ENCODE measurements at places on chromosomes 1 and 21.

DNA sequence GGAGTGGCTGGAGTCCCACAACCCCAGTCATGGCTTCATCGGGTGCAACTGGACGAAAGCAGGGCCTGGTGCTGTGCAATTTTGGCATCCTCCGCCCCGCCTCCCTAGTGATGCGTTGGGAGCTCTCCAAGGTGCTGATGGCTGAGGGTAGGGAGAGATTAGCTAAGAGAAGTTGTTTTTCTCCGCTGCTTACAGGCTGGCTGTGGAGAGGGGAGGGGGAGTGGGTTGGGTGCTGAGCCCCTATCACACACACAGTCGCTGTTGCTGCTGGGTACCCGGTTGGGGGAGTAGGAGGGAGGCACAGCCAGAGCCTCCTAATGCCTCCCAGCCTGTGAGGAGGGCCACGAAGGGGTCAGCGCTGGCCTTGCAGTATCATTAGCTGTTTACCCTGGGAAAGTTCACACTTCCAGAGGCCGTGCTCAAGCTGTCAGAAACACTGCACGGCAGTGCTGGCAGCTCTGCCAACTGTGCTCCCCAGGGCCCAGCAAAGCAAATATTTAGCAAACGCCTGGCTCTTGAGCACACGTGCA lies 110.0 kb downstream of the GRIK3 start:
- peak; percentile 84 for DNase-seq

DNA sequence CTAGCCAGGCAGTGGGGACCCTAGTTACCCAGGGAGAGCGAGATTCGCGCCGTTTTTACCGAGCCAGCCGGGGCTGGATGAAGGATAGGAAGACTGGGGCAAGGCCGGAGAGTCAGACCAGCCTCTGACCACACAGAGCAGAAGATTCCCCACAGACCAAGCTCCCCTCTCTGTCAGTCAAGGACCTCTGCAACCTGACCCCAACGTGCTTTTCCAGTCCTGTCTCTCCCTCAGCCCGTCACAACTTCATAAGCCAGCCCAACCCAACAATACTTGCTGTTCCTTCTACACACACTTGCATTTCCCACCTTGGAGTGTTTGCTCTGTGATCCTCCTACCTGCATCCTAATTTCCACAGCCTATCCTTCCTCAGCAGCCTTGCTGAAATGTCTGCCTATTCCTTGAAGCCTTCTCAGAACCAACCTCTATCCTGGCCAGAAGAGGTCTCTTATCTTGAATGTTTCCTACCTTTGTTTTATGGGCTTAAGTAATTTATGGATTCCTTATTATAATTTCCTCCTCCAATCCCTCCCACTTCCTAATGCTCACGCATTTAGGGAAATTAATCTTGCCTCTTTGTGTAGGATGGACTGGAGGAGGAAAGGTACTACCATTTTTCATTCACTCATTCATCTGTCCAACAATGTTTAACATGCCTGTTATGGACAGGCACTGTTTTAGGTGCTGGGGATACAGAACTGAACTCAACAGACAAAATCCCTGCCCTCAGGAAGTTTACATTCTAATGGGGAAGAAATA lies at the start of gene GSTM3:
Gene GSTM3 (minus strand): TSS at position 424 of the 759 bp plus-strand sequence. CDS start 751 bp downstream, outside the sequence.
- no peak for DNase-seq

DNA sequence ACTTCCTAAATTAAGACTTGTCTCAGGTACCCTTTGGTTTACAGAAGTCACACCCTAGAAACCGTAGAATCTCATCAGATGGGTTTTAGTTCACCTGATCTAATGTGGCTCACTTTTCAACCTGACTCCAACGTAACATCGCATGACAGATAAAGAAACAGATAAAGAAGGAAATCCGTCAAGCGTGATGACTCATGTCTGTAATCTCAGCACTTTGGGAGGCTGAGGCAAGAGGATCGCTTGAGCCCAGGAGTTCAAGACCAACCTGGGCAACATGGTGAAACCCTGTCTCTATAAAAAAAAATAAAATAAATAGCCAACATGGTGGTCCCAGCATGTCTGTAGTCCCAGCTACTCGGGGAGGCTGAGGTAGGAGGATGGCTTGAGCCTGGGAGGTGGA lies 97.3 kb downstream of the SPSB1 start:
- DNase-seq: no peak

DNA sequence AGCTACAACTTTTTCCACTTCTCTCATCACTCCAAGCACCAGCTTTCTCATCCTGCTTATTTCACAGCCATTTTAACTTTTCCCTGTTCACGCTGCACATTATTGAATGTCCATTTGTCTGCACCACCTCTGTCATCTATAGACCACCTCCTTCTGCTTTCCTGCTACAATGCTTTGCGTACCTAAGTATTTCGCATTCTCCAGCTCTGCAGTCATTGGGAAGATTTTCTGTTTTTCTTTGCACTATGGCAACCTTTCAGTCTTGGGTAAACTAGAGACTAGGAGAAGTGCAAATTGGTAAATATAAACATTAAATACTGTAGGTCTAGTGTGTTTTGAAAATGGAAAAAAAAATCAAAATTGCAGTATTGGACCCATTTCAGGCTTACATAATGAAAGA lies 835 bp downstream of the CCDC30 start:
- DNase-seq: no peak

DNA sequence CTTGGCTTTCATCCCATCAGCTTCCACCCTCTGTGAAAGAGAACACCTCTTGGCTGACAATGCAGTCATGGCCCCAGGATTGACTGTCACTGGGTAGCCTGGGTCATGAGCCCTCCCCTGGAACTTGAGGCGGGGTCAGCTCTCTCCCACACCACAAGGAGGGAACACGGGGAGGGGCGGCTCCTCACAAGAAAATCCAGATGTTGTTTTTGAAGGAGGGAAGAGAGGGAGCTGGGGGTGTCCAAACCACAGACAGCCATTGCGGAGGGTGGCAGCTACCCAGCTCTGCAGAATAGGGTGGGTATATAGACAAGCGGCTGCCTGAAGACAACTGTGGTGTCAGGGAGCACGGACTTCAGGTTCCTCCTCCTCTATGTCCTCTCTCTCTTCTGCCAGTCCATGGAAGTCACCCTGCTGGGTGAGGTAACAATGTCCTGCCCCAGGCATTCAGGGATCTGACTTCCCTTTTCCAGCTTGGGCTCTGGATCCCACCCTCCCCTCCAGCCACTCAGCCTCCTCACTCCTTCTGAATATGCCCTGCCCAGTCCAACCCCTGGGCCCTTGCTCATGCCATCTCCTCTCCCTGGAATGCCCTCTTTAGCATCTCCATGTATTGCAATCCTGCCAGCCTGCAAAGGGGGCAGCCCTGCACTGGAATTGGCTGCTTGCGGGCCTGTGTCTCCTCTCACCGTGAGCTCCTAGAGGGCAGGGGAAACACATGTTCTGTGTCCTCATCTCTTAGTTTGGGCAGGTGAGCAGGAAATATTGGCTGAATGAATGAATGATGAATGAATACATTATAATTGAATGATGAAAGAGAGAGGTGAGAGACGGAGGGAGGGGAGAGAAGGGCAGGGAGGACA lies 60.9 kb upstream of the RUNX3 start:
- DNase-seq: no peak

DNA sequence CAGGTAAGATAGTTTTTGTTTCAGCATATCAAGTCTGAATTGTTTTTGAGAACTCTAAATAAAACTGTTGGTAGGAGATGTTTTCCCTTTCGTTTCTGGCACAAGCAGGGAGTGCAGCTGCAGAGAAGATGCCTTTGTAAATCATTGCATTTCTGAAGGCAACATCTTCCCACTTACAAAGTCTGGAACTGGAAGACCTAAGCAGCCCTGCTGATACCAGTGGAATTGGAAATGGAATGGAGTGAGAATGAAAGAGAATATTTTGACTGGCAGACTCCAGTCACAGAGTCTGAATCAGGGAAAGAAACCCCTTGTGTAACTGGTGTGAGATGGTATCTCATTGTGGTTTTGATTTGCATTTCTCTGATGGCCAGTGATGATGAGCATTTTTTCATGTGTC lies 815.6 kb downstream of the LTN1 start:
- DNase-seq: peak; percentile 56

DNA sequence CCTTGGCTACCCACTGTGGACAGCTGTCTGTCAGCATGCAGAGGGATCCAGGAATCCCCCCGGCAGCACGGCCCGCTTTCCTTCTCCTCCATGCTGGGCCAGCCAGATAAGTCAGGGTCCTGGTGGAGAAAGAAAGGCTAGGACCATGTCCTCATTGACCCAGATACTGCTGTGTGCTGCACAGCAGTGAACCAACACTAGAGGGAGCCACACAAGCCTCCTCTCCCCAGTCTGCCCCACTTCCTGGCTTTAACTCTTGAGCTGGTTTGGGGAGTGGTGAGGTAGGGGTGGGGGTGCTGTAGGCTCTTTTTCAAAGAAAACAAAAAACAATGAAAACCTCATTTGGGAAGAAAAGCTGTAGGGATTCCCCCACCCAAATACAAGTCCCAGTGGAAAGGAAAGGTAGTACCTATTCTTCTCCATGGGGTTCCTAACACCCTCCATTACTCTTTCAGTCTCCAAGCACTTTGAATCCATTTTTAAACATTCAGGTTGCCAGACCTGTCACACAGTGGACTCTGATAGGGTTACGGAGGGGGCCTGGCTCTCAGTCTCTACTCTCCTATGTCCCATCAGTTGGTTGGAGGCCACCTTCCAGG lies 84.9 kb upstream of the CD1D start:
- no peak for DNase-seq

DNA sequence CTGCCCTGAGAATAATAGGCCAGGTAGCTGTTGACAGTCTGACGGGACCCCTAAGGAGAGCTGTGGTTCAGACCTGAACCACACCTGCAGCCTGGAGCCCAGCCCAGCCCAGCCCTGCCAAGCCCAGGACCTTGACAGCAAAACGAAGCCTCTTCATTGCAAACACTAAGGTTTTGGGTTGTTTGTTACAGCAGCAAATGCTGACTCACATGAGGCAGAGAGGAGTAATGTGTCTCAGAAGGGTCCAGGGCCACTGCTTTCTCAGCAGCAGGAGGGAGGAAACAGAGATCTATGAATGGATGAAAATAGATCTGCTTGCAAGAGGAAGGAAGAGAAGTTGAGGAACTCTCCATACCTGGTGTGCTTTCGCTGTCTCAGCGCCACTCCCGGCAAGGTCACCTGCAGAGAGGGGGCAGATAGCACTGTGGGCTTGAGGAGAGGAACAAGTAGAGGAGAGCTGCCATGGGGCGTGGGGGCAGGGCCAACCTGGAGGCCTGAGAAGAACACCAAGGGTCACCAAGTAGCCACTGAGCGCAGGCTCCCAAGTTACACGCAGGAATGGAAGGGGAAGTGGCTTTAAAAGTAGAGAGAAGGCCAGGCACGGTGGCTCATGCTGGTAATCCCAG lies 127.2 kb downstream of the ZNF281 start:
- DNase-seq: no peak

DNA sequence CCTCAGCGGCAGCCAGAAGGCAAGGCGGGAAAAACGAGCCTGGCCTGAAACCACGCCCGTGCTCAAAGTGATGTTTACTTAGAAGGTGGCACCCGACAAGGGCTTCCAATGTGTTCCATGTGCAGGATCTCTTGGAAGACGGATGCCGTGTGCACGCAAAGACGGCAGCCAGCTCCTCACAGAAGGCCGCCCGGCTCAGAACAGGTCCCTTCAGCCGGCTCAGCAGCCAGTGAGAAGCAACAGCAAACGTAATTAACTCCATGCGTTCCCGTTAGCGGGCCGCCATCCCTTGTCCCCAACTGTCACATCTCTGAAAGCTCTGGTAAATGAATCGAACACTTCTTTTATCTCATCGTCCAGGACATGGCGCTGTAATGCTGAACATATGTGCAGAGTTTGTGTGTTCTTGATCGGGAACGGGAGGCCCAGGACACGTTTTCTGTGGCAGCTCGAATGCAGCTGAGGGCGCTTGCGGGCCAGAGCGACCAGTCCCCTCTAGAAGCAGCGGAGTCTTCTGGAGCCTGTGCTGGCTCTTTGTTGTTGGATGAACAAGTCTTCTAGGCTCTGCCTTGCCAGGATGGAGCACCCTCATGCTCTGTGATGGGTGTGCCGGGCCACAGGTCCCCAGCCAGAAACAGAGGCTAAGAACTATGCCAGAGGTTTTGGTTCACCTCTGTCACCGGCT lies 94.6 kb upstream of the ARHGEF16 start:
- DNase-seq: no peak

- DNase-seq: no peak
Observed at GRCh38 chr1:191882870-191883269, 275.4 kb upstream of the RGS18 start.

GRCh38 chr1:59276439-59276851 lies 20.4 kb upstream of the FGGY start:
- DNase-seq: peak; percentile 60

DNA sequence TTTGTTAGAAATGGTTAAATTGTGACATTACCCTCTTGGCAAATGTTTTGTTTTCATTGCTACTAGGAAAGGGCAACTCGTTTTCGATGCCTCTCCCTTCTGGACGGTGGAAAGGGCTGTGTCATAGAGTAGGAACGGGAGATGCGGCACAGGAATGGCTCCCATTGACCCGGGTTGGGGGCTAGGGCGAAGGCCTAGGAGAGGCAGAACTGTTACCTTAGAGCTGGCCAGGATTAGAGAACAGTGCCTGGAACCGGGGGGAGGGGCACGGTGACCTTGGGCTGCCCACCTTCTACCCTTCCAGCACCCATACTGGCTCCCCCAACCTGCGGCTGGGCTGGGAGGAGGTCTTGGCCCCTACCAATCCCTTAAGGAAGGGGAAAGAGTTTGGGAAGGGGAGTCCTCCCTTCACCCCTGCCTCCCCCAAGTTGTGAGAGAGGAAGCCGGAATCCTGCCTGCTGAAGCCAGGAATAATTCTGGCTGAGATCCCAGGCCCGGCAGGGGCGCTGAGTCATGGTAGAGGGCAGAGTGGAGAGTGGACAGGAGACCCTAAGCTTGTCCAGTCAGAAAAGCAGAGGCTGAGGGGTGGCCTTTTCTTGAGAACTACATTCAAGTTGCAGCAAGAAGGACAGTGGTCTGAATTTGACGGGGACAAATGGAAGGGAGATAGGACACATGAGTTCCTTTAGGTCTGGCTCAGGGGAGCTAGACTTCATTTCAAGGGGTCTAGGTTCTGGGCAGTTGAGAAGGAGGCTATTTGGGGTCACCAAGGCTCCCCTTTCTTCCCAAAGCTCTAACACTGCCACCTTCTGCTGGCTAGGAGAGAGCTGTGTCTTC lies 8.2 kb downstream of the LMNA start:
- peak; percentile 90 for DNase-seq

GRCh38 chr1:119898981-119899720 lies 2.8 kb upstream of the ADAM30 start:
- no peak for DNase-seq

DNA sequence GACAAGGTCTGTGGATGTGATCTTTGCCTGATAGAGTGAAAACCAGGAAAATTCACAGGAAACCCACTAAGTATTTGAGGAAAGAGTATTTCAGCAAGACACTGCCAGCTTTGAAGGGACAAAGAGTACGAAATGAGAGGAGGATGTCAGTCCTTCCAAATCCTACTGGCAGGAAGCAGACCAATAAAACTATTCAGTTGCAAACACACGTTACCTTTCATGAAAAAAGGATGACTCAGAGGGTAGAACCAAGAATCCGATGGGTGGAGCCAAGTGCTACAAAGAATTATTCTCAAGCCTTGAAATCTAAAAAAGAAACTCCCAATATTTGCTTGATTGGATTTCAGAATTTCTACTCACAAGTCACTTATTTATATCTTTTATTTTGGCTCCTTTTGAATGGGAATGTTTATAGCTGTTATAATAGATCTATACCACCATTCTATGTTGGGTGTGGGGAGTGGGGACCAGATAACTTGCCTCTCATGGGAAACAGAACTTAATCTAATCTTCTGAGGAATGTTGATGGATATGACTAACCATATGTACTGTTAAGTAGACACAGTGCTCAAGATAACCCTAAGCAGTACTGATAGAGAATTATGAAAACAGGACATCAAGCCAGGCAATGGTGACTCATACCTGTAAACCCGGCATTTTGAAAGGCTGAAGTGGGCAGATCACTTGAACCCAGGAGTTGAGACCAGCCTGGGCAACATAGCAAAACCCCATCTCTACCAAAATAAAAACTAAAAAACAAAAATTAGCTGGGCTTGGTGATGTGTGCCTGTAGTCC lies 19.3 kb upstream of the HEATR1 start:
- no peak for DNase-seq
